PC-9 (cell line): ENCODE measurements at places on chromosomes 4 and X.

GRCh38 chr4:179768996-179769395 is 2326.8 kb upstream of the AGA start:
- DNase-seq = no peak

GRCh38 chr4:172143605-172144314 is 330.6 kb downstream of the GALNTL6 start:
- no peak for DNase-seq

GRCh38 chr4:112284662-112285411 is 867 bp downstream of the TIFA start:
- DNase-seq = peak; percentile 16

DNA sequence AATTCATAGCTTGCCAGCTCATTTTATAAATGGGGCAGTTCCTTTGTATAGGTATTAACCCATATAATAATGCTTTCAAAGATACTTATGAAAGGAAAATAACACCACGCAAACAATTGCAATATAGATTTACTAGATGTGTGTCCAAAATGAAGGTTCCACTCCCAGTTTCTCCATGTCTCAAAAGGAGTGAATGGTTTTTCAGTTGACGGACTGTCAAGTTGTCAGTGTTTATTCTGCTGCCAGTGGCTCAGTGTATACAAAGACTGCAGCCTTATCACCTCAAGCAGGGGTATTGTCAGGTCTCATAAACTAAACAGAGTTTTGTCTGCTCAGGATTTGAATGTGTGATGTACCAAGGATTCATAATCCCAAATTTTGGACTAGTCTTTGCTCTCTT is 585.3 kb upstream of the ATOH1 start:
- no peak for DNase-seq

- DNase-seq = no peak
These were observed 59.5 kb upstream of the NEIL3 start for GRCh38 chr4:177250056-177250696.

DNA sequence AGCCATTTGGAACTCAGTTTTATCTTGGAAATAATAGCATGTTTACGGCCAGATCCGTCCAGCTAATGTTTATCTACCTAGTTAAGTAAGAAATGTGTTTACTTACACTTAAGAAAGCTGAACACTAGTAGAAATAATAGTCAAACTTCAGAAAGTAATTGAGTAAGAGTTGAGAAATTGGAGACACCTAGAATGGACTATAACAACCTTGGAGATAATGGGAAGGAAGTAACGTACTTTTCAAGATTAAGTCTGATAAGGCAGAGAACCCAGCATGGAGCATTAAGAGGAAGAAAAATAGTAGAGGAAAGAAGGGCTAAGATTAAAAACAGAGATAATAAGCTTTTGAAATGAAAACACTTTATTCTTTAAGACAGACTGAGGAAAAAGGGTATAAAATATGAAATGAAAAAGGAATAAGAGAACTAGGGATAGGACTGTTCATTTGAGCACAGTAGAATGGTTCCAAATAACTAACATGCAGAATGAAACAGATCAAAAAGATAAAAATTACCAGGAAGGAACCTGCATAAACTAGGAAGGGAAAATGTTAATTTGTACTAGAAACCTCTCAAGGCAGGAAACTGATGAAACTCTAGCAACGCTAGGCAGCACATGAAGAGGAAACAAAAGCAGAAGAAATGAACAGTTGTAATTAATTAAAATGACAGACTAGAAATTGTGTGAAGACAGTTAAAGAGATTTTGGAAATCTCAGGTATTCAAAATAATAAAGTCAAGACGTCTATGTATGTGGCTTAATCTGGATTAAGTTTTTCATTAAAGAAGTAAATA is 71.7 kb downstream of the FBXW7 start:
- DNase-seq = no peak

GRCh38 chr4:79607979-79608378 is 200.0 kb upstream of the GK2 start:
- DNase-seq = no peak

DNA sequence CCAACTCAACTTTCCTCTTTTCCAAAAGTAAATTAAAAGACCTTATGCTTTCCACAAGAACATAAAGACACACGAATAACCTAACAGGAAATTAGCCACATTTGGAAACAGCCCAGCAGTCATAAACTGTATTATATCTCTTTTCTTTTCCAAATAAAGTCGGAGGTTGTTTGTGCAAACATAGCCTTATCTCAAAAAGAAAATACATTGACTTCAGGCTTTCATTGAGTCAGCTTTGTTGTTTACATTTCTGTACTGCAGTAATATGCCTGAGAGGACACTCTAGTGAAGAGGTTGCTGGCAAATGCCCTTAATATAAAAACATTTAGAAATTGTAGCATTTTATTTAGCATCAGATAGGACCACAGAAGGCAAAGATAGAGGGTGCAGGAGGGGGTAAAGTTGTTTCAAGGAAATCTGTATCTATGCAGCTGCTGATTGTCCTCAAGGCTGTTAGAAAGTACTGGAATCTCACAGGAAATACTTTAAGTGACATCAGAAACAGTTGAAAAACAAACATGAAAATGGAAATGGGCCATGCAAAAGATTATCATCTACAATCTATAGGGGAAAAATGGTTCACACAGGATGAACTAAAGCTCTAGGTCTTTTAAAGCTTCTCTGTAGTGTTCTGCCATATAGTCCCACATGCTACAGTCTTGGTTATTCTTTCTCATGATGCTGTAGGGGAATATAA is 14.5 kb downstream of the LNX1 start:
- peak; percentile 46 for DNase-seq

GRCh38 chr4:160894128-160894527 is 1269.7 kb downstream of the FSTL5 start:
- no peak for DNase-seq

DNA sequence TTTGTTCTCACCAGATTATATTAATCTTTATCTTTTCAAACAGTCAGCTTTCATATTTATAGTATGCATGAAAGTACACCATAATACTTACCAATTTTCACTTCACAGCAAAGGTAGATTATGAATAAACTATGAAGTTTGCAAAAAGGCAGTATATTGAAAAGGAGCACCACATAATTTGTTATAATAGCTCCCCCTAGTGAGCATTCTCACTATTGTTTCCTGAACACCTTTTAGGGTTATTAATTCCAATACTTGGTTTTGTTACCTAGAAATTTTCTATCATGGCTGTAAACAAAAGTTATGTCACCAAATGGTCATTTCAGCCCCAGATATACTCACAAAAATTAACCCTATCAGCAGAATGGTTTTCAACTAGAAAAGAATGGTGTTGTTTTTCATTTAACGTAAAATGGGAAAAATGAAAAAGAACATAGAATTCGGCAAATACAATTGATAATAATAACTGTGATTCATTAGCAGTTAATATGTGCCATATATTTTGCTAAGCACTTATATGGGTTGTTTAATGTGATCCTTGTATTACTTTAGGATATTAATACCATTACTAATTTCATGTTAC is 30.2 kb upstream of the NKX6-1 start:
- DNase-seq = no peak
